Common myeloid progenitor, CD34-positive (primary cell): ENCODE measurements at places on chromosomes 4 and X.

- no peak for DNase-seq
Observed at GRCh38 chr4:75715105-75715799, 9.1 kb upstream of the USO1 start.

- peak; percentile 63 for DNase-seq
Observed at GRCh38 chr4:7335344-7336066, 99.2 kb downstream of the PSAPL1 start.

DNA sequence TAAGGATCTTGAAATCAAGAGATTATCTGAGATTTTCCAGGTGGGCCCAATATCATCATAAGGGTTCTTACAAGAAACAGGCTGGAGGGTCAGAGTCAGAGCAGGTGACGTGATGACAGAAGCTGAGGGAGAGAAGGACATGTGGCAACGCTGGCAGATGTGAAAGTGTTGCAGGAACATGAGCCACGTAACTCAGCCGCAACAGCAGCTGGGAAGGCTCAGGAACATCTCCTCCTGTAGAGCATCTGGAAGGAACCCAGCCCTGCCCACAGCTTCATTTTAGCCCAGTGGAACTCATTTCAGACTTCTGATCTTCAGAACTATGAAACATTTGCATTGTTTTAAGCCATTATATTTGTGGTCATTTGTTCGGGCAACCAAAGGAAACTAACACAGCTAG lies 156.3 kb upstream of the VEGFC start:
- DNase-seq, result no peak

- DNase-seq, result no peak
Observed at GRCh38 chr4:119638359-119638758, 9.8 kb upstream of the PDE5A start.

DNA sequence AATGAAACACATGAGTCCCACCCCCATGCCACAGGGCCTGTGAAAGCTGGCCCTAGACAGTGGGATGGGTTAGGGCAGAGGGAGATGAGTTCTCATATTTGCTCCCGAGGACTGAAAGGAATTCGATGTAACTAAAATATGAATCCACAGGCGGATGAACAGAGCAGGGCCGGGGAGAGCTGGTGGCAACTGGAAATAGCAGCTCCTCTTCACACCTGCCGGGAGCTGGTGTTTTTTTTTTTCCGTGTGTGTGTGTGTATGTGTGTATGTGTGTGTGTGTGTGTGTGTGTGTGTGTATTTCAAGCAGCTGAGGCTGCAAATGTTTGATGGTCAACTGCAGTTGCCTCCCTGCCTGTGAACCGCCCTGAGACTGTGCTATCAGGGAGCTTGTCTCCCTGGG lies 115.1 kb upstream of the PSAPL1 start:
- no peak for DNase-seq

DNA sequence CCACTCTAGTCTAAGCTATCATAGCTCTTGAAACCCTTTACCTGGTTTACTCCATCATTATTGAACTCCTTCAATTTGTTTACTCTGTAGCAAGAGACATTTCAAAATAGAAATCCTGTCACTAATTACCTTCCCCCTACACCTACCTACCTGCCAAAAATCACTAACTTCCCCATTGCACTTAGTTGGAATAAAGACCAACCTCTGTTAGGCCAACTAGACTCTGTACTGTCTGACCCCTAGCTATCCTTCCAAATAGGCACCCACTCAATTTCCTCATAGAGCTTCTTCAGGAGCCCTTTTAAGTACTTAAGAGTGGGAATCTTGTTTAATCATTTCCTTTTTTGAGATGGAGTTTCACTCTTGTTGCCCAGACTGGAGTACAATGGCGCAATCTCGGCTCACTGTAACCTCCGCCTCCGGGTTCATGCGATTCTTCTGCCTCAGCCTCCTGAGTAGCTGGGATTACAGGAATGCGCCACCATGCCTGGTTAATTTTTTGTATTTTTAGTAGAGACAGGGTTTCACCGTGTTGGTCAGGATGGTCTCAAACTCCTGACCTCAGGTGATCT lies 8.9 kb upstream of the CDKL2 start:
- DNase-seq, result no peak

GRCh38 chr4:94714365-94715160 lies 43.2 kb upstream of the BMPR1B start:
- DNase-seq, result no peak

- no peak for DNase-seq
Observed at GRCh38 chr4:55075823-55076716, 49.3 kb downstream of the KDR start.

- no peak for DNase-seq
Observed at GRCh38 chr4:109414938-109415337, 18.7 kb upstream of the SEC24B start.
